ENCODE measurements at places on chromosomes 7 and 10.

DNA sequence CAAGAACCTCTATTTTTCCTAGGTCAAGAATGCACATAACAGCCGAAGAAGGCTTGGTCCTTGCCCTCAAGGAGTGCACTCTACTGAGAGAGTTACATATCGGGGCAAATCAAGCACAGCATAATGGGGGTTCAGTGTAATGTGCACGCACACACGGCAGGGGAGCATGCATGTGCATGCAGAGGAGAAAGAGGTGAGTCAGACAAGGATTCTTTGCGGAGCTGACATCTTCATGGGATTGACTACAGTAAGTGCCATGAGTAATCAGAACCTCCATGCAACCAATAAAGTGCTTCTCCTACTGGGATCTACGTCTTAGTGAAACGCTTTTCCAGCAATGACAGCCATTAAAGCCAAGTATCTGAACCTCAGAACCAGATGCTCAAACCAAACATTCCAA lies 123.6 kb downstream of the RNF216 start:
- no peaks in the 10 kb centered on the region for H3K27me3 ChIP-seq
- no peak for DNase-seq
- H3K36me3 ChIP-seq: peaks cover 30% of the 10 kb centered on the region
- H3K4me3 ChIP-seq: no peak overlapping the region

DNA sequence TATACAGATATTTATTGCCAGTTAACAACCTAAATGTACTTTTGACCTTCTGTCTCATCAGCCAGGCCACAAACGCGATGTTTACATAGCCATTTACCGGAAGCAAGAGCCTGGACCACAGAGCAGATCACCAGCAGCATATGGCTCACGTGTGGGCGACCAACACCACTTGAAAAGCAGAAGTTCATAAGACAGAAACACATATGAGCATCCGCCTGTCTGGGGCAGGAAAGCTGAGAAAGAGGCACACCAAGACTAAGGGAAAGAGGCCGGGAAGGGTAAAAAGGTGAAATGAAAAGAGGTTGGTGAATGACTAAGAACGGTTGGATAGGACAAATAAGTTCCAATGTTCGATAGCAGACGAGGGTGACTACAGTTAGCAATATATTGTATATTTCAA lies 1.3 kb downstream of the ABCB1 start:
- H3K4me1 ChIP-seq: no peaks in the 10 kb centered on the region
- H3K27ac ChIP-seq: no peak overlapping the region
- DNase-seq: no peak
- H3K36me3 ChIP-seq: no peaks in the 10 kb centered on the region
- H3K27me3 ChIP-seq: peaks cover 16% of the 10 kb centered on the region

DNA sequence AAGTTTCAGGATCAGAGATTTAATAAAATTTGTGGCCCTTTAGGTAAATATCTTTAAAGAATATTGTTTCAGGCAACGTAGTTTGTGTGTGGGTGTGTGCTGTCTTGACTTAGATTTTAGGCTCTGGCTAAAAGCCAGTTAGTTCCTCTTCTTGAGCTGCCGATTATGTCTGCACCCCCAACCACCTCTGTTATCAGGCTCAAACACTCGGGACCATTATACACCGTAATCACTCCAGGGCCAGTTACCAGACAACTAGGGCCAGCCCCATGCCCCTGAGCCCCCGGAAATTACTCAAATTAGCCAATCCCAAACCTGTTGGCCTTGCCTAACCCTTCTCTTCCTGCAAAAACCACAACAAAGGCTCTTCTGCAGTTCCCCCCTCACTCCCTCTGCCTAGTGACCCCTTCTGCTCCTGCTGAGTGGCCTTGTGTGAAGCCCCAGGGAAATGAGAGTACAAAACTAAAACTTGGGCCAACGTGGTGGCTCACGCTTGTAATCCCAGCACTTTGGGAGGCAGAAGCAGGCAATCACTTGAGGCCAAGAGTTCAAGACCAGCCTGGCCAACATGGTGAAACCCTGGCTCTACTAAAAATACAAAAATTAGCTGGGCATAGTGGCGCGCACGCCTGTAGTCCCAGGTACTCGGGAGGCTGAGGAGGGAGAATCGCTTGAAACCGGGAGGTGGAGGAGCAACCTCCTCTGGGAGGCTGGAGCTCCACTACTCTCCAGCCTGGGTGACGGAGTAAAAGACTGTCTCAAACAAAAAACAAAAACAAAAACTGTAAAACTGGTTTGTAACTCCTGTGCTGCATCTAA lies 9.2 kb upstream of the HNRNPF start:
- no peaks in the 10 kb centered on the region for H3K36me3 ChIP-seq
- no peaks in the 10 kb centered on the region for H3K27me3 ChIP-seq
- H3K27ac ChIP-seq: peak overlapping the region; percentile 83
- peaks cover 41% of the 10 kb centered on the region for H3K4me1 ChIP-seq

DNA sequence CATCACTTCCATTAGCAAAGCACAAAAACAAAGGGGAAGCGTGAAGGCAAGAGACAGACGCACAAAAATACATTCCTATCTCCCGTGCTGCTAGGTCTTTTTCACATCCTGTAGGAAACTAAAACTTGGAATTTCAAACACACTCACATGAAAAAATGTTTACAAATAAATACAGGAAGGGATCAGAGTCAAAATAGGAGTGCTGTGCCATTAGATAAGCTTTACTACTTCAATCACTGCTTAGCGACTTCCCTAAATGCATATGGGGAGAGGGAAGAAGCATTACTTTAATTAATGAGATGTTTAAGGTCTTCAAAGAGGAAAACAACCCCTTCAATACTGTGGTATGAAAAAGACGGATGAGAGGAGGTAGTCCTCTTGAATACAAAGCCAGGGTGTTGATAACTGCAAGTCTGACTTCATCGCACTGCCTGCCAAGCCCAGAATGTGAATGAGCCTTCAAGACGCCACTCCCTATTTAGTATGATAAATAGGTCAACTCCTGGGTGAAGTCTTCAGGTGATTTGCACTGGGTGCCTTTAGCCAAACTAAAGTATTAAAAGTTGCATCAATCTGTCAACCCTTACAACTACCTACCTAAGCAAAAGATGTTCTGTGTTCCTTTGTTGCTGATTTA lies 13.9 kb downstream of the PARD3 start:
- H3K4me1 ChIP-seq: peaks cover 5% of the 10 kb centered on the region
- H3K36me3 ChIP-seq: no peaks in the 10 kb centered on the region
- no peak for DNase-seq

DNA sequence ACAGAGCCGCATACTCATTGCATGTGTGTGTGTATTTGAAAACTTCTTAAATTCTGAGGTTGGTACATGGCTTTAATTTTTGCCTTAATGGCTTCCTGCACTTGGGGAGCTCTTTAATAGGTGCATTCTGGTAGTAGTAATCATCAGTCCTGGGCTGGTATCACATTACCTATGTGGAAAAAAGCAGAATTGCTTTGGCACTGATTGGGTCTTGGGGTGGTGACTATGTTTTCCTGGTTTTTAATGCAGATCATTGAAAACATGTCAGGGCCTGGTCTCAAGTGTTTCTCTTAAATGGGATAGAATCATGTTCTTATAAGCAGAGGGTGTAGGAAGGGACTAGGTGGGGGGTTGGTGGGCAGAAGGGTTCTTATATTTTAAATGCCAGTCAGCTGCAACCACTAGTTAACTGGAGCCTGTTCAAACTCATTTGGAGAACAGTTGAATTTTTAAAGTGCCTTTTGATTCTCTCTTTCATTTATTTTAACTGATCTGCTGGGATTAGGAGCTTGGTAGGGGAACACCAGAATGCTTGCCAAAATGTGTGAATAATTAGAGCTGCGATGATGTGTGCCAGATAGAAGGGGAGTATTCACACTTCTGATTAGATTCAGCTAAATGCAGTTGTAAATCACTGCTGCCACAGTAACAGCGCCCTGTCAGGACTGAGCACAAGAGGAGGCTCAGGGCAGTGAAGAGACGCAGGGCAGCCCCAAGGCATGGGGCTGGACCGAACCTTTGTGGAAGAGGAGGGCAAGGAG lies 633.5 kb upstream of the GALNT17 start:
- no peak for DNase-seq
- no peak overlapping the region for H3K4me3 ChIP-seq
- H3K36me3 ChIP-seq: no peaks in the 10 kb centered on the region

DNA sequence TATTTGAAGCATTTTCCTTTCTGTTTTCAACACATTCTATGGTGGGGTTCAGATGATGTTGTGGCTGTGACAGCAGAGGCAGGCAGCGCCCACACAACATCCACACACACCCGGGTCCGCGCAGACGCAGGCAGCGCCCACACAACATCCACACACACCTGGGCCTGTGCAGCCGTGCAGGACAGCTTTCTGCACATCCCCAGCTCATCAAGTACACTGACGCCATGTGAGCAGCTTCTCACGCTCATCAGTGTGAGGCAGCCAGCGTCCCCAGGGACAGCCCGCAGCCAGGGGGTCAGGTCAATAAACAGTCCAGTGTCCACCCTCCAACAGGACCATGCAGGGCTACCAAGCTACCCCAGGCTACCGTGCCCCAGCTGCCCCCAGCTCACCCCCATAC lies 272.8 kb upstream of the TCERG1L start:
- no peaks in the 10 kb centered on the region for H3K4me1 ChIP-seq
- no peaks in the 10 kb centered on the region for H3K36me3 ChIP-seq
- H3K27me3 ChIP-seq: no peaks in the 10 kb centered on the region
- no peak overlapping the region for H3K27ac ChIP-seq
- H3K4me3 ChIP-seq: no peak overlapping the region

Data from left lung (tissue), 14 donors.